ENCODE measurements at places on chromosomes 16 and 17.

DNA sequence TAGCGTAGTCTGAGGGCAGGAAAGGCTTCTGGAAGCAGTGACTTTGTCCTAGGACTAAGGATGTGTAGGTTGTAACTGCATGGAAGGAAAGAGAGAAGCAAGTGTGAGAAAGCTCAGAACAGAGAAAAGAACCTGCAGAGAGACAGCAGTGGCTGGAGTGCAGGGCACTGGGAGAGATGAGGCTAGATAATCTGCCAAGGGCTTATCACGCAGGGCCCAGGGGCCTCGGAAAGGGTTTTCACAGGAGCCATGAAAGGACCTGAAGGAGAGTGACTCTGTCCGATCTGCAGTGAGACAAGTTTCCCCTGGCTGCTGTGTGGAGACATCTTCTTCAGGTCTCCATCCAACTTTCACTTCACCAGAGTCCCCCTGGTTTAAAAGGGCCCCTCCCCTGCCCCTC is 7.1 kb upstream of the SRCAP start:
- no peak for DNase-seq

- DNase-seq = no peak
Observed at GRCh38 chr17:49971848-49972485, 3.0 kb downstream of the DLX4 start.

GRCh38 chr17:68011199-68011665 is 15.0 kb upstream of the C17orf58 start:
- DNase-seq = no peak

DNA sequence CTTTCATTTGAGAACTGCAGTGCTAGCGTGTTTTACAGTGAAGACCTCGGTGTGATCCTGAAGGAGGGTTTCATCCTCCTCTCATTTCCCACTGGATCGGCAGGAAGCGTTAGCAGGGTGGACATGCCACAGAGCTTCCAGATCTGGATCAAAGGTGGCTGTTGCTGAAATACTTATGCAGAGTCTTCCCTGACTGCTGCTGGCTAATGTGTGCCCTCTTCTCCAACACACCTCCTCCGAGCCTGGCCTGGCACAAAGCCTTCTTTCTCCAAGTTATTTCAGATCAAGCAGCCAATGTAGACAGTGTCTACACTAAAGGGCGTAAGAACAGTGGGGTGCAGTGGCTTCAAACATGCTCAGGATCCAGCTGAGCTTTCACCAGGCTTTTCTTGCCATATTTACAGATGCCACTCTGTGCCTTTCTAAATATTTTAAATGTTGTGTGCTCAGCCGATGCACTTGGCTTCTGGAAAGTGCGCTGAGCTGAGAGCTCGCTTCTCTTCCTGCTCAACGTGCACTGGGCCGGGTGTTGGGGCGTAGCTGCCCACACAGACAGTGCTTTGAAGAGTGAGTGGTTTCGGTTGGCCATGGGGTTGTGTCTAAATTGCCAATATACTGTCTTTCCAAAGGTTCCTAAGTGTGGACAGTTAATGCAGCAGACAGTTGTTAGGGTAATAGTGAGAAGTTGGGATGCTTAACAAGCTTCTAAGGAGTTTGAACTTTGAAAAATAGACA is 2.1 kb downstream of the ZNF750 start:
- DNase-seq = no peak

- no peak for DNase-seq
Observed at GRCh38 chr17:77596491-77597417, 361.7 kb upstream of the TNRC6C start.

DNA sequence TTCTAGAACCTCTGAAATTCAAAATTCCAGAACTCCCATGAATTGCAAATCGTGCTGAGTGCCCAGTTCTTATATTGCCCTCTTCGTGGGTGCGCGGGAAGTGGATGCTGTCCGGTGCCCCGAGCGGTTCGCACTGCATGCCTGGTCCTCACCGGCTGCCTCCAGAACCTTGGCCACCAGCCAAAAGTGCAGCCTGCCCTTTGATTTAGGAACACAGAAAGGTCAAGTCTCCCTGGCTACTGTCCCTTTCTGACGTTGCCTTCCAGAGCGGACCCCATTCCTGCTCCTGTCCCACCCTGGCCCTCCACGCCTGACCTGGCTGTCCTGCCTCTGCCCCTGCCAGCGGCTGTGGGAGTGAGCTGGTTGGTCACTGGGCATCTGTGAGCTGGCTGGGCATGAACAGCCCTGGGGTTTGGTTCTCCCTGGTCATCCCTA is 9.7 kb downstream of the NEUROD2 start:
- DNase-seq = no peak

GRCh38 chr17:31216031-31216751 is 80.8 kb downstream of the OMG start:
- DNase-seq = no peak

DNA sequence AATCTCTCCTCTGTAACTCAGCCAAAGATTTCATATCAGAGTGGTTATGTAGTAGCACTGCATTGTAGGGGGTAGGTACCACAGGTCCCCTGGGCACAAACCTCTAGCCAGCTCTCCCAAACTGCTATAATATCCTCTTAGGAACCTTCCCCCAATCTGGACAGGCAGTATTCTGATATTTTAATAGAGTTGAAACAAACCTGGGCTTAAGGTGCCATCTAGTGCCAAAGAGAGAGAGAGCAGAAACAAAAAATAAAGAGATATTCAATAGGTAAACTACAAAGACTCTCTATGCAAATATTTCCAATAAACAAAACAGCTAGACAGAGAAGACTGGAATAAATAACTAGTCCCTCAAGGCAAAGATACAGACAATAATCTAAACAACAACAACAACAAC is 1070.0 kb downstream of the CDH11 start:
- DNase-seq = no peak

DNA sequence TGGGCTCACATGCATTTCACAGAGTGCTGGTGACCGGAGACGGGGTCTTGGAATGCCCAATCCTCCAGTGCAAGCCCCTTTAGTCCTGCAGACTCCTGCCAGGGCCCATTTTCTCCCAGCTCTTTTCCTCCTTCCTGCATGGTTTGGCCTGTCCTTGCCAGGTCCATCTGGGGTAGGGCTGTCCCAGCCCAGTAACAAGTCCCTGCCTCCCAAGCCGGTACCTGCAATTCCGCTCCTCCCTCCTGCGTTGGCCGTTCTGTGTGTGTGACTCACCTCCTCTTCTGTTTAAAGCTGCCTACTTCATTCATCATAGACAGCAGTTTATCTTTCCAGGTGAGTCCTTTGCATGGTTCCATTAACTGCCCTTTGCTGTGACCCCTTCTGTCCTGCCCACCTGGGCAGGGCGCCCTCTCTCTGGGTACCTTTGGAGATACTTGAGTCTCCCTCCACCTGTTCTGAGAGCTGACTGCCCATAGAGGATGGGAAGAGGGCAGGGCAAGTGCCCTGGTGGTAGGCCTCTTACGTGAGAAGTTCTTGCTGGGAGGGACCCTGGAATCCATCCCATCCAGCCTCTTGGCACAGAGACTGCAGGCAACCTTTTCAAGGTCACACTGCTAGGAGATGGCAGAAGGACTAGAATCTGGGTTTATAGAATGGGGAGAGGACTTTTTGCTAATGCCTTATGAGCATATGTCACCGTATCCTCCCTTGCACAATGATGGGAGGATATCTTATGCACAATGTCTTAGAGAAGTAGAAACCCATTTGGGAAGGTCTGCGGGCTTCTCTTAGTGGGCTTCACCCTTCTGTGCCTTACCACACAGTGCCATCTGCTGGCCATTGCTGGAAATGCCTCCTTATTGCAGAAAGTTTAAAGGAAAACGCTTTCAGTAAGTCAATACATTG is 29.7 kb upstream of the LGALS9 start:
- peak; percentile 47 for DNase-seq

- DNase-seq = no peak
Observed at GRCh38 chr16:56368545-56368944, 56.8 kb downstream of the AMFR start.

GRCh38 chr17:43721537-43722268 is 36.9 kb downstream of the SOST start:
- DNase-seq = no peak

DNA sequence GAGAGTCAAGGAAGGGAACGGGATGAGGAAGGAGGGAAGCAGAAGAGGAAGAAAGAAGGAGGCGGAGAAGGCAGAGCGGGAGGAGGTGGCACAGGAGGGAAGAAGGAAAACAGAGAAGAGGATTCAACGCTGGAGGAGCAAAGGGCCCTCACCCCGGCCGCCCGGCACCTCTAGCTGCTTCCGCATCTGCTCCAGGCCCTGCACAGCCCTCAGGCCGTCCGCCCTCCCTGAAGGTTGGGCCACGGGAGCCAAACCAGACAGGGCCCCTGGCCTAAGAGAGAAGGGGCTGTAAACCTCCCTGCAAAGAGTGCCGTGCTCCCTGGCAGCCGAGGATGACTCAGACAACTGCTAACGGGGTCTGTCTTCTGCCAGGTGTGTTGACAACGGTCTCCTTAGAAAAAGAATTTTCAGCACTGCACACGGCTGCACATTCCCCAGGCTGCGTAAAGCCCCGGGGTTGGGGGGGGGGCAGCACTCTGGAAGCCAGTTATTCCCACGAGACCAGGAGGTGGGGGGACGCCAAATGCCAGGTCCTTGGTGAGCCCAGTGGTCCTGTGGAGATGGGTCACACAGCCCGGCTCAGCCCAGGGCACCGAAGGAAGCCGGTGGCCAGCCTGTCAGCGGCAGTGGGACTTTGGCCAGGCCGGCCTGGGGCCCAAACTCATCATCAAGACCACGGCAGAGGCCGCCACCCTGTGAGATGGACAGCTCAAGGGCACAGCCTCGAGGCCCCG is 29.1 kb downstream of the MRM3 start:
- DNase-seq = no peak

GRCh38 chr17:37700881-37701280 is 44.0 kb downstream of the HNF1B start:
- no peak for DNase-seq

DNA sequence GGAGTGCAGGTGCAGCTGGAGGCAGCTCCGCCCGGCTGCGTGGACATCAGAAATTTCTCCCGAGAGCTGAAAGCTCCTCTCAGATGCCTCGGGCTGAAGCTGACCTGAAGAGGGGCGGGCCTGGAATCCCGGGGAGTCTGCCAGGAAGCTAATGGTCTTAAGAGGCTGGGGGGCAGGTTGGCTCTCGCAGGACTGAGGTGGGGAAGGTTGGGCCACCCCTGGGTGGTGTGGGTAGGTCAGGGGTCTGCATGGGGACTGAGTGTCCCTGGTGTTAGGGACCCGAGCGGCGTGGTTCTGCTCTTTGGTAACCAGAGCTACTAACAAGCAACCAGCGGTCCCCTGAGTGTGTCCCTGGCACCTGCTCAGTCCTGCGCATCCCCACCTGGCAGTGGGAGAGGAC is 3.5 kb downstream of the CHMP6 start:
- no peak for DNase-seq

- no peak for DNase-seq
Observed at GRCh38 chr17:47916489-47917208, 20.6 kb downstream of the SP2 start.

- no peak for DNase-seq
Observed at GRCh38 chr17:48995304-48995973, 1.7 kb upstream of the IGF2BP1 start.

- no peak for DNase-seq
Observed at GRCh38 chr17:72126575-72127486, 6.0 kb downstream of the SOX9 start.

DNA sequence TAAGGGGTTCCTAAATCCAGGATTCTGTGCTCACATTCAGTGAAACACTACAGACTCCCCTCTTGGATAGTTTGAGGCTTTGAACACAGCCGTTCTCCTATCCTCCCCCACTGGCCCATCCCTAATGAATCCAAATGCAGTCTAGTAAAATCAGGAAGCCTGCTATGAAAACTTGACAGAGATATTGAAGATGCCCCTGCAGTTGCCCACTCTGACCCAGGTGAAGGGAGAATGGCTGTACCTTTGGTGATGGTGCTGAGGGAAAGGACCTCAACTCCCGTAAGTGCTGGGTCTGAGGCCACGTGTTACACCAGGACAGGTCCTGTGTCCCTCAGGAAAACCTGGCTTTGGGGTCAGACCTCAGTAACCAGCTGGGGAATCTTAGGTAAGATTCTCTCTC is 54.4 kb downstream of the SF3B3 start:
- no peak for DNase-seq

DNA sequence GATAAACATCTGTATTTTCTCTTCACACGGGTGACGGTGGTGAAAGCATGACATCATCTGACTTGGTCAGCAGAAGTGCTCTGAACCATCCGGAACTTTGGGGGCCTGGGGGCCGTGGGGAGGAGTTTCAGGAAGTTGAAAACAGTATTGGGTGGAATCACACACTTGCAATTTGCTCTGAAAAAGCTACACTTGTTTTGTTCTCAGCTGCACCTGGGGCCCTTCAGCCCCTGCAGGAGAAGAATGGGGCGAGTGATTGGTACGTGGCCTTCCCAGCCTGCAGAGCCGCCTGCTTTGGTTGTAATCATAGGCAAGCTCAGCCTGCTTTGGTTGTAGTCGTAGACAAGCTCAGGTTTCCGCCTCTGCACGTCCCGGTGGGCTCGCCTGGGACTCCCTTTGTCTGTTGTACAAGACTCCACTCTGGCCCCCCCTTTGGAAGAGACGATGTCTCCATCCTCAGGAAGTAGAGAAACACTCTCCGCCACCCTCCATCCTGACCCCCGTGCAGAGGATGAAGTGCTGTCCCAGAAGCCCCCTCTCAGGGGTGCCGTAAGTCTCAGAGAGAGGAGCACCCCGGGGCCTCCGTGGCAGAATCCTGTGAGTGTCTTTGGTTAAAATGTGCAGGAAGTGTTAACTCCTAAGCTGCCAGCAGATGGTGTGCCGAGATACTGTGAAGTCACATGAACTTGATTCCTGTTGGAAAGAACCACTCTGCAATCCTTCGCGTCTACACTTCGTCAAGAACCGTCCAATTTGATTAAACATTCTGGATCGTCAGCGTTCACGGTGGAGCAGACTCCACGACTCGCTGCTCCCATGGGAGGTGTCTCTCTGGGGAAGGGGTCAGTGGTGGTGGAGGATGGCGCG is 5.4 kb downstream of the BANP start:
- DNase-seq = no peak

DNA sequence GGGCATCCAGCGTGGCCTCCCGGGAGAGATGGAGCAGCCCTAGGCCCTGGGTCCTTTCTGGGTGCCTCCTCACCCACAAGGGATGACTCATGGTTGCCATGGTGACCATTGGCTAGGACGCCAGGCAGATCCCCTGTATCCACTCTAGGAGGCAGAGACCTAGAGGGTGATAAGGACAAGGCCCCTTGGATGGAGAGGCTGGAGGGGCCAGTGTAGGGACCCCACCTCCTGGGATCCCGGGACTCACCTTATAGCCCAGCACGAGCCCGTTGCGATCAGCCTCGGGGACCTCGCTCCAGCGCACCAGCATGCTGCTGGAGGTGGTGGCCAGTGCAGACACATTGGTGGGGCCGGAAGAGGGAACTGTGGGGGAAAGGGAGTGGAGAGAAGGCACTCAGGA is 82.2 kb upstream of the CDC42EP4 start:
- DNase-seq = no peak

- no peak for DNase-seq
Observed at GRCh38 chr17:80710714-80711302, 166.2 kb downstream of the RPTOR start.

- DNase-seq = peak; percentile 64
Observed at GRCh38 chr17:1183171-1183873, 3.5 kb upstream of the ABR start.

Data from GM18507 (cell line).